ENCODE measurements at places on chromosomes 5 and 9. TPM values are rescaled to one million over a fixed set of nuclear protein-coding genes. Genes with fewer than 3 reads are reported as not detected.

DNA sequence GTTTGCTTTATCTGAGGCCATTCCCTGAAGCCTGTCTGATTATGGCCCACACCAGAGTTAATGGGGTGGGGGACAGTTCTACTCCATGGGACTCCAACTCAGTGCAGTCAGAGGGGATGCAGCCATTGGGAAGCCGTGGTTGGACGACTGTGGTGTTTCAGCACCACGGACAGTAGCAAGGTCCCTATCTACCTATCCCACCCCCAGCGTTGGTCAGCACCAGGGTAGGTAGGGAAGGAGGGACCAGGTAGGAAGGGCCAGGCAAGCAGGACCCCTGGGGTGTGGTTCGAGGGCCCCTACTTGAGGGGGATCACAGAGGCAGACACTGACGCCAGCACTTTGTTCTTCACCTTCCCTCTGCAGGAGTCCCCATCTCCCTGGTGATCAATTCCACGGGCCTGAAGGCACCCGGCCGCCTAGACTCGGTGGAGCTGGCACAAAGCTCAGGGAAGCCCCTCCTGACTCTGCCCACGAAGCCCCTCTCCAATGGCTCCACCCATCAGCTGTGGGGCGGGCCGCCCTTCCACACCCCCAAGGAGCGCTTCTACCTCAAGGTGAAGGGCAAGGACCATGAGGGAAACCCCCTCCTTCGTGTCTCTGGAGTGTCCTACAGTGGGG lies 33.2 kb downstream of the HMCN2 start:
- no peak for DNase-seq

RACK1 gene
- total RNA-seq: 3,828 TPM

TPPP gene
- 9.4 TPM for total RNA-seq

- no peak for DNase-seq
Observed at GRCh38 chr9:129027224-129027684, 877 bp downstream of the SH3GLB2 start.

B4GALT1 gene
- 44.0 TPM for total RNA-seq

RFX3 gene
- 8.2 TPM for total RNA-seq

DNA sequence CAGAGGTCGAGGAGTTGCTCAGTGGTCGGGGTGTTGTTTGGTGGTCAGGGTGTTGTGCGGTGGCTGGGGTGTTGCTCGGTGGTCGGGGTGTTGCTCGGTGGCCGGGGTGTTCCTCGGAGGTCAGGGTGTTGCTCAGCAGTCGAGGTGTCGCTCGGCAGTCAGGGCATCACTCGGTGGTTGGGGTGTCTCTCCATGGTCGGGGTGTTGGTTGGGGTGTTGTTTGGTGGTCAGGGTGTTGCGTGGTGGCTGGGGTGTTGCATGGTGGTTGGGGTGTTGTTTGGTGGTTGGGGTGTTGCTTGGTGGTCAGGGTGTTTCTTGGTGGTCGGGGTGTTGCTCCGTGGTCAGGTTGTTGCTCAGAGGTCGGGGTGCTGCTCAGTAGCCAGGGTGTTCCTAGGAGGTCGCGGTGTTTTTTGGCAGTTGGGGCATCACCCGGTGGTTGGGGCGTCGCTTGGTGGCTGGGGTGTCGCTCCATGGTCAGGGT lies 11.0 kb upstream of the GPSM1 start:
- no peak for DNase-seq

DNA sequence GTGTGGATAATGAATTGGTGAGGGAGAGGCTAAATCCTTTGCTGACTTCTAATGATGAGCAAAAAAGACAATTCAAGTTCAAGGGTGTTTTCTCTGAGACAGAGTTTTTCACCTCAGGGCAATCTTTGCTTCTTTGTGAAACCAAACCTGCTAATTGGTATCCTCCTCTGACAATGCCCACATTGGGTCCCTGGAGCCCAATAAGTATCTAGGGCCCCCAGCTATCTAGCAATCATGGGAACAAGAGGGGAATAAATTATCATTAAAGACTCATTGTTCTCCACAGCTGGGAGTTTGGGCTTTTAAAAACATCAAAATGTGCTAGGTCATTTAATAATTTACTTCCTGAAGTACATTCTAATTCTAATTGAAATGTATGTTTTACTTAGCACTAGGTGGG lies 227.3 kb downstream of the TMEM167A start:
- no peak for DNase-seq

GRCh38 chr9:34240006-34240405 lies 61.2 kb downstream of the UBAP1 start:
- no peak for DNase-seq

DNA sequence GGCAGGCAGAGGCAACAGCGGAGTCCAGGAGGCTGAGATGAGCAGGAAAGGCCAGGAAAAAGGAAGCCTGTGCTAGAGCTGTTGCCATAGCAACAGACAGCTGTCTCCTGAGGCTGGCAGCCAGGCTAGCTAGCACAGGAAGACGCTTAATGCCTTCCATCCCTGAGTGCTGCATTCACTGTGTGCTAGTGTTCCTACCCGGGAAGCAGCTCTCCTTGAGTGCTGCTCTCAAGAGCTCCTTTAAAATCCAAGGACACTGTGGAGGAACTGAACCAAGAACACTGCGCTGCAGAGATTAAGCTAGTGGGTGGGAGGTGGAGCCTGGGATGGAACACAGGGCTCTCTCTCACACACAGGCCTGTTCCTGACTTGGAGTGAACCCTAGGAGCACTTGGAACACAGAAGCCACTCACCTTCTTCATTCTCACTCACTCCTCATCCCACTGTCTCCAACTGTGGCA lies 53.5 kb upstream of the IL7R start:
- no peak for DNase-seq

DNA sequence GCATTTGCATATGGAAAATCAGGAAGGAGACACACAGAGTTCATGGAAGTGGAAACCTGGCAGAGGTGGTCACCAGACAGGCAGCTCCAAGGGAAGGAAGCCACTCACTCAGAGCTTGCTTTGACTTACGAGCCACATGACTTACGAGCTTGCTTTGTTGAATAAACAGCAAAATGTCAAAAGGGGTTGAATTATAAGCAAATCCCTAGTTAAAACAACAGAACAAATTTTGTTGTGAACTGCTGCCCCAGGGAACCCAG lies 164.3 kb downstream of the SYK start:
- DNase-seq: no peak

HEMGN gene
- total RNA-seq: not detected

DNA sequence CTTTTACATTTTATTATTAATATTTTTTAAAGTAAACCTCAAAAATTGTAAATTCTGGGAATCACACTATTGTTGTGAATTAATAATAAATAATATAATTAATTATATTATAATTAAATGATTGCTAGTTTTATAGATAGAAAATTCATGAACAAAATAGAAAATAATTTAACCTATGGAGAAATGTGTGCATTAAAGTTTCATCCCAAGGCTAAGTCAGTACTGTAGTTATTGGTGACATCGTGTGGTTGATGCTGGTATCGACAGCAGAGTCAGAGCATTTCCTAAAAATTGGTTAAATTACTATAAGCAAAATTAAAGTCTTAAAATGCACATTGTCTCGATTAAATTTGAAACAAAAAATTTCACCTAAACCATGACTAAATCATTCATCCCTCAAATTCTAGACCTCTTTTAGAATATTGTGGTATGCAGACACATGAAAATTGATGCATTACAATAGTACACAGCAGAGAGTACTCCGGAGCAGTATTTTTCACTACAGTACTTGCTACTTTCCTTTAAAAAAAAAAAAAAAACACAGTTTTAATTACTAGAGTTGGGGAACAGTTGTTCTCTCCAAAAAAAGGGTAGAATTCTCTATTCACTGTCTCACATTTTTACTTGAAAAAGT lies 73.9 kb downstream of the RORB start:
- DNase-seq: no peak

- DNase-seq: no peak
Observed at GRCh38 chr5:82698026-82698425, 379.2 kb downstream of the TMEM167A start.

DNA sequence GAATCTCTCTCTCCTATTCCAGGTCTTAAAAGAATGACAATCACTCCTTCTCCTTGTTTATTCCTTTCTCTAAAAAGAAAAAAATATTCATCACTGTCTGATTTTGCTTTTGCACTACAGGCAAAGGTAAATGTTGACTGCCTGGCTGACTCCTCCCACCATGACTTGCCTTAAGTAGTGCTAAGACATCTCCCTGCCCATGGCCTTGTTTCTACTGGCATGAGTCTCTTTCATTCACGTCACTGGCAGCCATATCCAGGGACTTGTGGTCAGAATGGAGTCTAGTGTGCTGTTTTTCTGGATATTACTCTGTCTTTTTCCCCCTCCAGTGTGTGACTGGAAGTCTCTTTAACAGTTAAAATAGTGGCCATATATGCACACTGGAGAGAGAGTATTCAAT lies 522.9 kb upstream of the DAB2 start:
- no peak for DNase-seq

DNA sequence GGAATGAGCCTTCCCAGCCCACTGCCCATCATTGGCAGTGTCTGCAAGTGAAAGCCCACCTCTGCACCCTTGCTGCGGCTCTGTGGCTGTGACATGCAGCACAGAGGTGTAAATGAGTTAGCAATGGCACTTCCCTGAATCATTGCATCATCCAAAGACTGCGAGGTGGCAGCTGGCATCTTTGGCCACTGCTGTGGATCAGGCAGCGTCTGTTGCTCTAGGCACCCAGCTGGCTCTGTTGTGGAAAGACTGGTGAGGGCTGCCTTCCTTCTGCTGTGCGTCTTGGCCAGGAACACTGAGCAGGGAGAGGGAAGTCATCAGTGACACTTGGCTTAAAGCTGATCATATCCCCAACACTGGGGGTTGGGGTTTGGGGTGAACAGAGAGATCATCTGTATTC lies 64.5 kb downstream of the MFAP3 start:
- DNase-seq: no peak

GRCh38 chr9:75992482-75993206 lies 102.2 kb downstream of the PCSK5 start:
- no peak for DNase-seq

- DNase-seq: no peak
Observed at GRCh38 chr9:127963359-127964064, 17.3 kb downstream of the EEIG1 start.

FBP2 gene
- total RNA-seq: 1.5 TPM

- no peak for DNase-seq
Observed at GRCh38 chr9:136527721-136528710, 17.8 kb downstream of the NOTCH1 start.

PSMD5 gene
- 32.8 TPM for total RNA-seq

GRCh38 chr5:179731791-179732411 lies 721 bp upstream of the MAML1 start:
- peak; percentile 23 for DNase-seq

GRCh38 chr5:171965745-171966144 lies 40.7 kb downstream of the FBXW11 start:
- DNase-seq: no peak

UBE2B gene
- 43.6 TPM for total RNA-seq

ADGRV1 gene
- total RNA-seq: 4.0 TPM

DNA sequence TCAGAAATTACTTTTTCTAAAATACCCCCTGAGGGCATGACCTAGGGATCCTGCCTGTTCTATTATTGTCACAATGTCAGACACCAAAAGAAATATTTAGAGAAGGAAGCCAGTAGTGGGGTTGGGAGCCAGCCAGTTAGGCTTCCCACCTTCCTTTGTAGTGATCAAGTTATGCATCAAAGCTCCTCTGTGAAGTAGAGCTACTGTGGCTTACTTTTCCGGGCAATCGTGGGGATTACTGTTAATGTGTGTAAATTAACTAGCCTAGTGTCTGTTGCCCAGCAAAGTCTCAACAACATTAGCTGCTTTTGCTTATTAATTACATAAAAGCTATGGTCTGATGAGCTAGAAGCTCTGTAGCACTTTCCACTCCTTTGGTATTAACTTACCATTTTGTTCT lies 109.0 kb upstream of the PCAT7 start:
- DNase-seq: no peak

- no peak for DNase-seq
Observed at GRCh38 chr5:168784454-168784853, 205.3 kb upstream of the PANK3 start.

LOX gene
- total RNA-seq: 6.5 TPM

GRCh38 chr5:7714697-7715096 lies 136.2 kb downstream of the CFAP90 start:
- DNase-seq: no peak

DNA sequence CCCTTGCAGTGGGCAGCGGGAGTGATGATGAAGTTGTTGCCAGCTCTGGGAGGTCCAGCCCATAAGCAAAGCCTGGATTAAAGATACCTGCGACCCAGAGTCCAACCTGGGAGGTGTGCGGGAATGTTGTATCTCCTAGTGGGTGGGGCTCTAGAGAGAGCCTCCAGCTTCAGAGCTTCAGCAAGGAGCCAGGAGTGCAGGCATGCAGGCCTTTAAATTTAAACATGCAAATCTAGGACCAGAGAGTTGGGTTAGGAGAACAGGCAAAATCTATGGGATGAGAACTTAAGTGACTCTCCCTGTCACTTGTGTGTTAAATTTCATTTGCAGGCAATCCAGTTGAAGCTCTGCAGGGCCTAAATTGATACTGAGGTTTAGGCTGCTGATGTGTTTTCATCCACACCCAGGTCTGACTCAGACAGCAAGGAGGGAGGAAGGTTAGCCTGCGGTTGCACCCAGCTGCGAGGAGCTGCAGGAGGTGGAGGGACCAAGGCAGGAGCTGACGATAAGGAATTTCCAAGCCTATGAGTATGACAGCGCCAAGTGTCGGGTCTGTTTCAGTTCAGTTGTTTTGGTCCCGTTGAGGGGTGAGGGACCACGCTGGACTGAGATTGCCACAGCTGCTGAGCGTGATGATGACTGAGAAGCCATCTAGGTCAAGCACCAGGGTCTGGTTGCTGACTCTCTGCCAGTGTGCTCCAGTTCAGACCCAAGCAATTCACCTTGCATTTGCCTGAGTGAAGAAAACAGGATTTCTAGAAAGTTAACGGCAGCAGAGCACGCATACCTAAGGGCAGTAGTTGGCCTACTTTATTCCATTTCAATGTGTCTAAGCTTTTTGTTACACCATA lies 243.0 kb downstream of the ICE1 start:
- no peak for DNase-seq

GRCh38 chr9:79707589-79707988 lies 135.8 kb downstream of the TLE4 start:
- no peak for DNase-seq

- DNase-seq: no peak
Observed at GRCh38 chr5:39169081-39169480, 50.3 kb downstream of the FYB1 start.

INSL6 gene
- not detected for total RNA-seq

DNA sequence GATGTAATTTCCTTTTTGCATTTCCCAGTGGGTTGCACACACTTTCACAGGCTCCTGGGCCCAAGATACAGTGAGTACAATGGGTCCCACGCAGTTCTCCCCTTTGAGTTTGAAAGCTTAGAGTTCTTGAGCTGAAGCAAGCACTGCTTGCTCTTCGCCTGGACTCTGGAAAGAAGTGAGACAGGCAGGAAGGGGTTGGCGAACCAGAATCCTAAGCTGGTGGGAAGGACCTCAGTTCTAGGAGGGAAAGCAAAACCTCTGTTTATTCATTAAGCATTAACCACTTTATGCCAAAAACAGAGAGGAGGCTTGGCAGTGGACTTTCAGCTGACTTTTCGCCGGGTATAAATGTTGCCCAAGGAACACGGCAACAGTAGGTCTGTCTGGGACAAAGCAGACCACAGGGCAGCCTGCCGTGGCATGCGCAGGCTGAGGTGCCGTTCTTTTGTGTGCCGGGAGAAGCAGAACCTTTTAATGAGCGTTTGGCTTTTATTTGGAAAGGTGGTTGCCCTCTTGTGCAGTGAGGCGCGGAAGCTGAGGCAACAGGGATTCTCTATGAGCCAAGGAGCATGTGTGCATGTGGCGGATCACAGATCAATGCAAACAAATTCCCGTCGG lies 239.9 kb upstream of the PANK3 start:
- no peak for DNase-seq

SLC25A48 gene
- total RNA-seq: 1.9 TPM

GRCh38 chr9:135732569-135733257 lies 30.7 kb downstream of the KCNT1 start:
- DNase-seq: no peak
